HS-27A (cell line): ENCODE measurements at places on chromosomes 5 and 9.

DNA sequence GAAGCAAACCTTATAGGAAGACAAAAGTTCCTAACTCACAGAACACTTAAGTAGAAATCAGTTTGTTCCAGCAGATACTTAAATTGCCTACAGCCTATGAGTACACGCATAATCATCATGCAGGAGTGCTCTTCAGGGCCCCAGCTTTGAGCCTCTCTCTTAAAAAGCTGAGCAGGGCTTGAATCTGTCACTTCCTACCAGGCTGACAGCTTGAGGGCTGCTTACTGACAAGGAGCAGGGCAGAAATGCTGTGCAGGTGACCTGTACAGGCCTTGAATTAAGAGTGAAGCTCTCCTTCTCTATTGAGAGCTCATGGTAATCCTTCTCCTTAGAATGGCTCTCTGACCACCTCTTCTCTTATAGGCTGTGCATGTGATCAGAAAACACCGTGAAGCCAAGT lies 66.5 kb upstream of the MAST4 start:
- no peak for DNase-seq

DNA sequence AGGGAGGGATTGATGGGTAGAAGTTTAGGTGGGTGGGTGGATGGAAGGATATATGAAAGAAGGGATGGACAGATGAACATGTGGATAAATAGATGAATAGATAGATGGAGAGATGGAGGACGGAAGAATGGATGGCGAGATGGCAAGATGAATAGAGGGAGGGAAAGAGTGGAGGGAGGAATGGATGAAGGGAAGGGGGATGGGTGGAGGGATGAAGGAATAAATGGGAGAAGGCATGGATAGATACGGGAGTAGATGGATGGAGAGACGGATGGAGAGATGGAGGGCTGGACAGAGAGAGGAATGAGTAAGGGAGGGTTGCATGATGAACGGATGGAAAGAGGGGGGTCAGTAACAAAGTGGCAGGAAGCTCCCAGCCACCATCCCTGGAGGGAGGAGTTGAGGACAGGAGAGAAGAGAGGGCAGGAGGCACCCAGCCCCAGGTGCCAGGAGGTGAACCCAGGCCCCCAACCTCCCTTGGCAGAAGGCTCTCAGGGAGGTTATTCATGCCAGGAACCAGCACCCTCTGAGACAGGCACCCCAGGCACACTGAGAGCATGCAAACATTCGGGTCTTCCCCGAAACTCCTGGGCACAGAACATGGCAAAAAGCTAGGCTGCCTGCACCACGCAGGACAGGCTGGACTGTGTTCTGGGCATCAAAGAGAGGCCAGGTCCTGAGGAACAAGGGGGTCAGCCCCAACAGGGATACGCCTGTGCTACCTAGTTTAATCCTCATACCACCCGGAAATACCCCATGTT lies 9.1 kb downstream of the SARDH start:
- no peak for DNase-seq

DNA sequence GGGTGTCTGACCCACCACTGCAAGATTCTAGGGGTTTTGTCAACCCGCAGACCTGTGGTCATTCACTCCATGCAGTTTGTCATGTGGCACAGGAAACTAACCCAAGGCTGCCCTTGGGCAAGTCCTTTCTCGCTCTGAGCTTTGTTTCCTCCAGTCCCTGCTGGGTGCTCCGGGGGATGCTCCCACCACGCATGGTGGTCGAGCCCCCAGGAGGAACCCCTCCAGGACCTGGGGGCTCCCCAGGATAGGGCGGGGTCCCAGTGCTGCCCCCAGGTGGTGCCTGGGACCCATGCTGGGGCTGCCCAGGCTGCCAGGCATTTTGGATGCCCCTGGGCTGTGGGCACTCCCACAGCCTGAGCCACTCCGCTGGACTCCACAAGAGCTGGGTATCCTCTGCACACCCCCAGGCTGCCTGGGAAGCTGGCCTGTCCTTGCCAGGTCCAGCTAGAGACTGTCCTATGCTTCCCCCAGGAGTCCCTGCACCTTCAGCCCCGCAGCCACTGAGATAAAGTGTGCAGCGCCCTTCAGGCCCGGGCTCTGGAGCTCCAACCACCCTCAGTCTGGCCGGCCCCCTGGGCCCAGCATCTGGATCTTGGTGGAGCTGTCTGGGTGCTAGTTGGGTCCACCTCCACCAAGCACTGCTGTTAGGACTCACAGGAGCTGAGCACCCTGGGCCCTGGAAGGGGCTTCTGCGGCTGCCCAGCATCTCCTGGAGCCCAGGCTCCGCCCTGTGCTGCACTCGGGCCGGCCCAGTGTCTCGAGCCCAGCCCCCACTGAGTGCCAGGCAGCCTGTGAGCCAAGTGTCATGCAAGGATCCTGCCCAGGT lies 104.3 kb downstream of the PHF2 start:
- DNase-seq = no peak

DNA sequence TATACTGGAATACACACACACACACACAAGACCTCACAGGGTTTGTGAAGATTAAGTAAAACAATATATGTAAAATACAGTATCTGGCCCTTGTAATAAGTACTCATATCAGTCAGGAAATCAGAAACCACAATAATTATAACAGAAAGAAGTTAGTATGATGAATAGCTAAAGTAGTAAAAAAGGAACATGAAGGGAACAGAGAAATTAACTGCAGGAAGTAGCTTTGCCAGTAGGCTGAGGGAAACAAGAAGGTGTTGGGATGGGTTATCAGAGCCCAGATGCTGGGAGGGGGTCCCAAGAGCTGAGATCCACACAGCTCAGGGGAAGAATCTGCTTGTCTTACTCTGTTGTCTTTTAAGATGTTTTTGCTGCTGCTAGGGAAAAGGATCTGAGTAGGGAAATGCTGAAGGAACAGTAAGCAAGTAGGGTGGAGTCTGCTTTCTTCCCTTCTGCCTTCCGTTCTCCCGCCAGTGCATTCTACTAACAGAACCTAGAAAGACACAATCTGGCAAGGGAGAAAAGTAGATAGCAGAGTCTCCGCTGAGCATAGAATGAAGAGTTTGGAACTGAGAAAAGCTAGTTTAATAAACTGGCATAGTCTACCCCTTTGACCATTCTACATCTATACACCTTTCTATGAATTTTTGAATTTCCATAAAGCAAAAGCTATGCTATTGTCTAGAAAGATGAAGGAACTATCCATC lies 55.3 kb upstream of the ALDH1A1 start:
- DNase-seq = no peak
